GM23338 (cell line): ENCODE measurements at places on chromosomes 4 and X.

GRCh38 chrX:471281-471680, 84.6 kb upstream of the PPP2R3B start:
- DNase-seq: no peak

DNA sequence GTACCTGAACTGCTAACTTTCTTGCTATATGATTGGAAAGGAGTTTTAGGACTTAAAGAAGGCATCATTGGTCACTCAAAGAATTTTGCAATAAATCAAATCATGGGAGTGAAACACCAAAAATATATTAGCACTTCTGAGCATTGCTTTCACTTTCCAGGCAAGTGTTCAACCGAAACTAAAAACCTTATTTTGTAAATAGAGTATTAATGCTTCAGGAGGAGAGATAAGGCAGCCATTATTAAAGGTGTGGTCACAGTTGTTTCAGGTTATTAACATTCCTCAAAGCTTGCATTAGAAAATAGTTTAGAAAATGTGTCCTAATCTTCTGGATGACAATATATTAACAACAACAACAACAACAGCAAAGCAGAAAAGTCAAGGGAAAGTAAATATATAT, 92.3 kb upstream of the TLL1 start:
- no peak for DNase-seq

DNA sequence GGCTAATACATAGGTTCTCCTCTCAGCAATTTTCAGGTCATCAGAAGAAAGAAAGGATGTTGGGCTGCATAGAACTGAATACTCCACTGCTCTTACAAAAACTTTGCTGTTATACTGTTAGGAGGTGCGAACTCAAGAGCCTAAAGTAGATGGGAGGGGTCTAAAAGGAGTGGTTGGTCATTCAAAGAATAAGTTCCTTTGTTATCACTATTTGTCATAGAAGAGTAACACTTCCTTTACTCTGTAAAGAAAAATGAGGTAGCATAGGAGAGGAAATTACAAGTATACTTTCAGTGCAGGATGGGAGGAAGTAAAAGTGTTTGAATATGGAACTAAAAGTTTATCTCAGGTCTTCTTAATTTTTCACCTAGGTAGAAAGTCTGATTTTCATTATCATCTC, 61.5 kb downstream of the CCNI start:
- peak; percentile 4 for DNase-seq

DNA sequence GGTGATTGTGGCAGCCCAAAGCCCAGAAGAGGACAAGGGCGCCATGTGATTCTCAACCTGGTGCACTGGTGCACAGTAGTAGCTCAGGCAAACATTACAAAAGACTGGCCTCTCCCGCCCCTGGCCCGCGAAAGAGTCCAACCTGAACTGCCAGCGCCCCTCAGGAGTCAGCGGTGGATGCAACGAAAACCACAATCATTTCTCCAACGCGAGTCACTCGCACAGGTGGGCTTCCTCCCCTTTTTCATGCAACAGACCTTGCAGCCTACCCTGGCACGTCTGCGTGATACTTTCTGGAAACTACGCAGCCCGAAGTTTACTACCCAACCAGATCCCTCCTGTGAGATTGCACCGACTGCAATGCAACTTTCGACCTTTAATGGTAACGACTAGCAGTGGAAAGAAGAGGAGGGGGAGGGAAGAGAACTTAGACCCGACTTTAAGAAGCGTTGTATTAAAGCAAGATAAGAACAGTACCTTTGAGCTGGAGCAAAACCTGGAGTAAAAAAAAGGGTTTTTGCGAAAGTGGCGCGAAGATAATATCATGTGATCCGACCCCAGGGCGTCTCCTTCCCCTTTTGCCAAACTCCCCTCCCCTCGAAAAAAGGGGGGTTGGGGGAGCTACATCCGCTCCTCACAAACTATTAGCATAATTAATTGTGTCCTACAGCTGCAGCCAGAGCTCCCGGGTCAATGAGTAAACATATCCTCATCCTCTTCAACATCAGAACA, 63.3 kb upstream of the CCDC160 start:
- peak; percentile 79 for DNase-seq

- DNase-seq: no peak
Observed at GRCh38 chr4:762211-763190, 56.9 kb downstream of the PCGF3 start.

GRCh38 chr4:99710681-99711345, 53.2 kb upstream of the C4orf54 start:
- no peak for DNase-seq
